ENCODE measurements at places on chromosomes 4 and X.

- no peak for DNase-seq
These were observed 1.5 kb downstream of the P2RY8 start for GRCh38 chrX:1535241-1536041.

- no peak for DNase-seq
These were observed 27.1 kb upstream of the MAGEA8 start for GRCh38 chrX:149853925-149854324.

DNA sequence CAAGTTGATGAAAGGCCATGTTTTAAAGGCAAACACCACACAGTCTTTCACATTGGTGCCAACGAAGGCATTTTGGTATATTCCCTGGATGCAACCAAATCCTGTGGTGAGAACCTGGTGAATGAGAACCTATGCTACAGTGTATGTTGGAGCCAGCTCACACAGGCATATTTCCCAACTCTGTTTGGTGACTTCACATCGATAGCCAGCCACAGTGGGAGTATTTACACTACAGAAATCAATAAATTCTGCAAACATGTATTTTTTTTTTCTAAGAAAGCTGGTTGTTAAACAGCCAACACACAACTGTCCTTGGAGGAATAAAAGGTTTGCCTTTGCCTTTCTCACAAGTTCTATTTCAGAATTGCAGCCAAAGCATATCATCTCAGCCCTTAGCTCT lies 691.0 kb downstream of the GRID2 start:
- DNase-seq: no peak

GRCh38 chr4:53730031-53730805 lies 138.9 kb upstream of the LNX1 start:
- DNase-seq: no peak

GRCh38 chr4:146029939-146030710 lies 91.5 kb upstream of the ZNF827 start:
- DNase-seq: peak; percentile 13

GRCh38 chrX:38638952-38639529 lies 77.7 kb downstream of the TSPAN7 start:
- DNase-seq: no peak

GRCh38 chr4:133151691-133152329 lies 2.7 kb downstream of the PCDH10 start:
- no peak for DNase-seq

GRCh38 chr4:13047591-13047990 lies 436.5 kb downstream of the RAB28 start:
- DNase-seq: no peak

GRCh38 chr4:142016031-142016430 lies 379.6 kb downstream of the IL15 start:
- no peak for DNase-seq

- no peak for DNase-seq
These were observed 119.9 kb downstream of the EGF start for GRCh38 chr4:110032603-110033002.

DNA sequence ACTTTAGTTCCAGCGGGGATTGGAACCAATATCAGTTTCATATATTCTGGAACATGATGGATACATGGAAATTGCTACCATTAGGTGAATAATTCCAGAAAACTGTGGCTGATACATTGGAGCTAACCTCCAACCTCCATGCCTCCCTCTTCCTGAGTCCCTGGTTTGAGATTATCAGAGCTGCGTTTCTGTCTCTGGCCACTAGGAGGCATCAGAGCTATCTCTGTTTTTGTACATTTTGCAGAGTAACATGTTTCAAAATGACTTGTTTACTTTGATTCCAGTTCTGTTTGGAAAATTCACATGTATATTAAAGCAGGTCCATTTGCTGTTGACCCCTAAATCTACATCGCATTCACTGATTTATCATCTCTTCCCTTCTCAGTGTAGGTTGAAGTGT lies 2.4 kb upstream of the RAB40AL start:
- peak; percentile 38 for DNase-seq

GRCh38 chr4:40453912-40454311 lies 118.8 kb downstream of the CHRNA9 start:
- DNase-seq: no peak

DNA sequence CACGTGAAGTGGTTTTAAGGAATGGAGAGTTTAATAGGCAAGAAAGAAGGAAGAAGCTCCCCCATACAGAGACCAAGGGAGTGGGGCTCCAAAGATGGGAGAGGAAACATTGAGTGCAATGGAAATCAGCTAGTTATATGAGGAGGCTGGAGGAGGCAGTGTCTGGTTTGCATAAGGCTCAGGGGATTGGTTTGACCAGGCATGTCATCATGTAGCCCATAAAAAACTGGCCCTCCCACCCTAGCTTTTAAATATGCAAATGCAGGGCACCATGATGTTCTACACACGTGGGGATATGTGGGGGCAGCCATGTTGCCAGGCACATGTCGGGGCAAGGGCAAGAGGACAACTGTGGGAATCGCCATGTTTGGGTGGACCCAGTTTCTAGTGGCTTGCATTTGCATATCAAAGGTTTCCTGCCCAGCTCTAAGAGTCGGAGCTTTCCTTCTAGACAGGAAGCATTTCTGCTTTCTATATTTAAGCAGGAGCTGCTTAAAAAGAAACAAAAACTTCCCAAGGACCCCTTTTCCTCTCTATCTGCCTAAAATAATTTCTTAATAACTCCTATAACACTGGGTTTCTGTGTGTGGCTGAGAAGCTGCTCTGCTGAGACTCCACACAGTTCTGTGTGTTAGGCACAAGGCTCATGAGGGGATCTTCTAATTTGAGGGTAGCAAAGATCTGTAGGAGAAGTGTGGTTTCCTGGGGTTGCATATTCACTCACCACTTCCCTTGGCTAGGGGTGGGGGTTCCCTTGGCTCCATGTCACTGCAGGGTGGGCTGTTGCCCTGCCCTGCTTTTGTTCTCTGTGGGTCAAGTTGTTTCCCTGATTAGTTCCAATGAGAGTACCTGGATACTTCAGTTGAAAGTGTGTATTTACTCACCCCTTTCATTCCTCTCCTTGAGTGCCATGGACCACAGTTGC lies 113.5 kb downstream of the VSIG4 start:
- no peak for DNase-seq

GRCh38 chr4:76083386-76083988 lies 9.0 kb downstream of the ART3 start:
- DNase-seq: no peak

GRCh38 chr4:146112389-146112788 lies 63.1 kb upstream of the LSM6 start:
- no peak for DNase-seq

DNA sequence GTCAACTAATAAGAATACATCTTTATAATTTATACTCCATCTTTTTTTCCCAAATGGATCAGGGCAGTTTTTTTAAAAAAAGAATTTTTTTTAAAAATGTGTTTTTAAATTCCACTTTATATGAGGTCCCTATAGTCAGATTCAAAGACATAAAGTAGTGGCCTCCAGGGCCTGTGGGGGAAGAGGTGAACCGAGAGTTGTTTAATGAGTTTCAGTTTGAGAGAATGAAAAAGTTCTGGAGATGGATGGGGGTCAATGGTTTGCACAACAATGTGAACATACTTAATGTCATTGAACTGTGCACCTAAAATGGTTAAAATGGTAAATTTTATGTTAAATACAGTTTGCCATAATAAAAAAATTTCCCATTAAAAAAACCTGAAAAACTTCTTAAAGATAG lies 53.8 kb downstream of the ZNF827 start:
- no peak for DNase-seq
